M059J (cell line): ENCODE measurements at places on chromosomes 1 and 21. TPM values are rescaled to one million over a fixed set of nuclear protein-coding genes. Genes with fewer than 3 reads are reported as not detected.

DNA sequence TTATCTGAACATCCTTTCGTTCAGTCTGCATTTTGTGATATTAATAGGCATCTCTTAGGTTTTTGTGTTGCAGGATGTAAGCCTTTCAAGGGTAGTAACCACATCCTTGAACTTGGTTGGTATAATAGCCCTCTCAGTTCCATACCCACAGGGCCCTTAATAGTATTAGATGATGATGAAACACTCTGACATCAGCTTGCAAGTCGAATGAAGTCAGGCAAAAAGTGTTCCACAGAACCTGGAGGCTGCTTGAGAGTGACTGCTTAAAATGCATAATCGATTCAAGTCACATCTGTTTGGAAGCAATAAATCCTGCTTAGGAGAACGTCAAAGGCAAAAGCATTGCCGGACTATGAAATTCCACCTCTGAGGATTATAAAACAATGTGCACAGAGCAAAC lies 415.6 kb upstream of the KAZN start:
- DNase-seq = no peak

- DNase-seq = peak; percentile 79
Observed at GRCh38 chr1:25549273-25550154, 6.1 kb downstream of the LDLRAP1 start.

- no peak for DNase-seq
Observed at GRCh38 chr1:71074681-71075080, 6.2 kb downstream of the ZRANB2 start.

DNA sequence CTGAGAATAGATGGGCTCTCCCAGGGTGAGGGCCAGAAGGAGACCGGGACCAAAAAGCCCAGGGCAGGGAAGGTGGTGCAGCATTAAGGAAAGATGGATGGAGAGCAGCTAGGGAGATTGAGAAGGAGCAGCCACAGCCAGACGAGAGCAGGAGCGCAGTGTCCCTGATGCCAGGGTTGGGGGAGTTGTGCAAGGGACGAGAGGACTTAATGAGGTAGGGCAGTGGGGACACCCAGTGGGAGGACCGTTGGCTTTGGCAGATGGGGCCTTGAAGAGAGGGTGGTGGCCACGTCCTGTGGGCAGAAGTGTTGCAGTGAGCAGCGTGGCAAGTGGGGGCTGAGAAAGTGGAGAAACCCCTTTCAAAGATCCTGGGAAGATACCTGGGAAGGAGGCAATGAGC lies 38.0 kb upstream of the KDM4A start:
- no peak for DNase-seq

- no peak for DNase-seq
Observed at GRCh38 chr1:216705676-216706075, 17.6 kb downstream of the ESRRG start.

GRCh38 chr1:4700801-4701200 lies 46.4 kb downstream of the AJAP1 start:
- peak; percentile 67 for DNase-seq

GRCh38 chr1:173920861-173921260 lies 3.7 kb upstream of the SERPINC1 start:
- DNase-seq = no peak

DNA sequence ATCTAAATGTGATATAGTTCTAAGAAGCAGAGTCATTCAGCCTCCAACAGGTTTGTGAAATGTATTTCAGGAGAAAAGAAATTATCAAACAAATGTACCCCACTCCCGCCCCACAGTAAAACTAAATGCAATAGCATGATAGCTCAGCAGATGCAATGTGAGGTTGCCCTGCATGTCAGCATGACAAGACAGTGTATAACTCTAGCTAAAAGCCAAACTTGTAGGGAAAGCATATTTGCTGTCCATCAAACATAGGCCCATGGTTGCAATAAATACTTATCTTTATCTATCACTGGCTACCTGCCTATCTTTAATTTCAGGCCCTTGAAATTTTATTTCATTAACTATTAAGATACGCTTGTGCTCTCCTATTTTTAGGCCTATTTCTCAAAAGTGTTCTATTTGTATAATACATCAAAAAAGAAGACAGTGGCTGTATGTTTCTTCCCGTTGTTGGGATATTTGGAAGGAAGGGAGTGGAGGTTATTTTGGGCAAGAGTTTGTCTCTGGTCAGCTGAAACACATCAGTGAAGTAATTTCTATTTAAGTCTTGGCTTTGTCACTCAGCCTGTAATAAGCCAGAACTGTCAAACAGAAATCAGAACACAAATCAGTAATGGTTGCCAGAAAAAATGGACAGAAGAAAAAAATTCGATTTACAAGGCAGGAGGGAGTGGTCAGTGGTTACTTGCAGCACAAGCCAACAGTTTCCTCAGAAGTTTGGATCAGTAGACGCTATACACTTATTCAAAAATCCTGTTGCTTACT lies 307.4 kb upstream of the ADGRL2 start:
- DNase-seq = no peak

DNA sequence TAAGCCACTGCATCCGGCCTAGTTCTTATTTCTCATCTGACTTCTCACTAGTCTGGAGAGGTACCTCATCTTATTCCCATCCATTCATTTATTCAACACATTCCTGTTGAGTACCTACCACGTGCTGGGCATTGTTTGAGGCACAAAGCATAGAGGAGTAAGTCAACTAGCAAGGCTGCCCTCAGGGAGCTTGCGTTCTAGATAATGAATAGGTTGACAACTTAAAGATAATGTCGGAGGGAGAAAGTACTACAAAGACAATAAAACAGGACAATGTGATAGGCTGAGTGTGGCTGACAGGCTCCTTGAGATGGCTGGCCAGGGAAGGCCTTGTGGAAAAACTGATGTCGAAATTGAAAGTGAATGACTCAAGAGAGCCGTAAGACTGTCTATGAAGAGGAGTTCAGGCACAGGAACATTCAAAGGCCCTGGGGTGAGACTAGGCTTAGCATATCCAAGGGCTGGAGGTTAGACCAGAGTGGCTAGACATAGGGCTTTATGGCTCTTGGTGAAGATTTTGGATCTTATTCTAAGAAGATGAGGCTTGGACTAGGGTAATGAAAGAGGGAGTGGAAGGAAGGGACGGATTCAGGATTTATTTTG lies 18.3 kb downstream of the SPATA21 start:
- no peak for DNase-seq

DNA sequence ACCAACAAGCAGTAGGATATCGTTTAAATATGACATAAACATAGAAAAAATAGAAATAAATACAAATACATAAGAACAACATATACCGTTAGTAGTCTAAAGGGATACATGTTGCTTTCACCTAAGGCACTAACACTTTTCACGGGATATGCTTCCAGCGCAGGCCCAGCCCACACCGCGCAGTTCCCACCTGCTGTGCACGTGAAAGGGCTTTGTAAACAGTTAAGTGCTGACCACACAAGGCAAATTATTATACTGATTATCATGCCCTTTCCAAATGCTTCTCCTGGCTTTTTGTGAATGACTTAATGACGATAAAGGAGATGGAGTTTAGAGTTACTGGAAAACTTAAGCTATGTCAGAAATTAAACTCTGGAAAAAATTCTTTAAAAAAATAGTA lies 11.3 kb upstream of the IL22RA1 start:
- no peak for DNase-seq

DNA sequence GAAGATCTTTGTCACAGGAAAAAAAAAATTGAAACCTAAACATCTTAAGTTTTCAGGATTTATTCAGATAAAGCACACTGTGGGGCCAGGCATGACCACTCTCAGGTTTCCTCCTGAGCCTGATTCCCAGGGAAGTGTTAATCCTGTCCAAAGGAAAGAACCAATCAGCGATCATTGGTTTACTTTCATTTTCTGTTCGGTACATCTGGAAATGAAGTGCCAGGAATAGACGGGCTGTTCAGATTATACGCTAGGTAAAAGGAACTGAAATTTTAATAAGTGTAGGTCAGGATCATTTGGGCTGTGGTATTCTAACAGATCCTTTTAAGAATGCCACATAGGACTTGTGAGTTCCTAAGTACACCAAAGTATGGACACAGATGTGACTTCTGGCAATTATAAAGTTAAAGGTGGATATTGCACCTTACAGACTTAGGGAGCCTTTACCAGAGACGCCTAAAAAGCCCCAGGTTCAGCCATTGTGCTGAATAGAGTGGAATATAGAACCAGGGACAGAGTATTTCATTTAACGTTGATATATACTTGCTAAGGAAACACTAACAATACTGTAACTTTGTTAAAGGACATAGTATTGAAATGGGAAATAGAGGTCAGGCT lies 9.3 kb upstream of the CACYBP start:
- DNase-seq = peak; percentile 74

- DNase-seq = peak; percentile 51
Observed at GRCh38 chr1:21553116-21553926, 44.1 kb downstream of the ALPL start.

- peak; percentile 85 for DNase-seq
Observed at GRCh38 chr1:110645821-110646735, 28.7 kb downstream of the KCNA3 start.

- no peak for DNase-seq
Observed at GRCh38 chr21:31110430-31110829, 72.2 kb upstream of the KRTAP19-8 start.

DNA sequence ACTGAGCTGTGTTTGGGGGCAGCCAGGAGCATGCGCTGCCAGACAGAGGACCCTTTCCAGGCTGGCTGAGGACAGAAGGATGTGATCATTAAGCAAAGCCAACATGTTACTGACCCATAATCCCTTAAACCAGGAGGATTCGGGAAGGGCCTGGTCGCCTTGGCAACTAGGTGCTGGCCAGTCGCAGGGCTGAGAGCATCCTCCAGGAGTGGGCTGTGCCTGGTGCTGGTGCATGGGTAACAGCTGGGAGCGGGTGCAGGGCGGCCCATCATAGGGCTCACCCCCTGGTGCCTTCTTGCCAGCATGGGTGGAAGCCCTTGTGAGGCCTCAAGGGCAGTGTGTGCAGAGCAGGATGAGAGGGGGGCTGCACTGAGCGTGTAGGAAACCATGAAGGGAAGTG lies 17.2 kb downstream of the CDK18 start:
- no peak for DNase-seq

DNA sequence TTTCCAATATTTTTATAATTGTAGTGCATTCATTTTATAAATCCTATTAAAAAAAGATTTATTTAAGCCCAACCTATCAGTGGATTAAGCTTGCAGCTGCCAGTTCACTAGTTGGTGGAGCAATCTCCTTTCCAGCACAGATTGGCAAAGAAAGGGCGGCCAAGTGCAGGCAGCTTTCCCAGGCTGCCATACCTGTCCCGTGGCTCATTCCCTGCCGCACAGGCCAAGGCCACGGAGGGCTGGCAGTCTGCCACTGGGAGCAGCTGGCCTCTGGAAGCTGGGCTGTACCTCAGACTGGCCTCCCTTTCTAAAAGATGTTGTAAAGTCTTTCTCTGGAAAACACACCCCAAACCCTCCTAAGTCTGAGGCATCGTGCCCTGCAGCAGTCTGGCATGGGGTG lies 74.2 kb downstream of the SIM2 start:
- peak; percentile 93 for DNase-seq

- peak; percentile 98 for DNase-seq
Observed at GRCh38 chr1:162541619-162542141, 19.8 kb upstream of the UAP1 start.

- no peak for DNase-seq
Observed at GRCh38 chr1:118977600-118977999, 10.5 kb downstream of the TBX15 start.

Gene PLA2G2D
- not detected in 2 replicates for total RNA-seq

Gene PRAMEF26
- not detected in 2 replicates for total RNA-seq

Gene TIE1
- 2.0 and 3.3 TPM in 2 replicates for total RNA-seq

Gene NDC1
- total RNA-seq = 34.0 and 48.1 TPM in 2 replicates

Gene PHLDA3
- total RNA-seq = 7.6 and 17.3 TPM in 2 replicates

Gene FTCD
- total RNA-seq = not detected in 2 replicates

Gene MAP10
- total RNA-seq = 3.9 and 6.9 TPM in 2 replicates
